Astrocyte of the hippocampus (primary cell): ENCODE measurements at places on chromosomes 1 and 21.
A peak's percentile ranks its signal among the peaks of the same experiment; 100 is the strongest.

GRCh38 chr1:119286587-119287181, 81.9 kb upstream of the HAO2 start:
- DNase-seq: peak; percentile 51

DNA sequence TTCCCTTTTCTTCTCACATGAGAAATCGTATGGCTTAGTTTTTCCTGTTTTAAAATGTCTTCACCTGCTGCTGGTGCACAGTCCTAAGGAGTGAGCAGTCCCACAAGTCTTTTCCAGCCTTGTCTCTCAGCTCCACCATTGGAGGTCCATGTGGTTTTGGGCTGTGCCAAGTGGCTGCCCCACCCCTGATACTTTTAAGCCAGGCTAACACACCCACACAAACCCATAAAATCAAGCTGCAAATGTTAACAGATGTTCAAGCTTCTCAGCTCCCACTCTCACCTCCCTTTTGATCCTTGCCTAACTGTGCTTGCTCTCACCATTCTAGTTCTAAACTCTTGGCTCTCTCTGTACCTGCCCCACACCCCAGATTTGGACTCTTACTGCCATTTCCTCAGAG, 74.5 kb upstream of the COL24A1 start:
- no peak for DNase-seq

GRCh38 chr1:15100121-15100879, 53.2 kb upstream of the TMEM51 start:
- peak; percentile 73 for DNase-seq

DNA sequence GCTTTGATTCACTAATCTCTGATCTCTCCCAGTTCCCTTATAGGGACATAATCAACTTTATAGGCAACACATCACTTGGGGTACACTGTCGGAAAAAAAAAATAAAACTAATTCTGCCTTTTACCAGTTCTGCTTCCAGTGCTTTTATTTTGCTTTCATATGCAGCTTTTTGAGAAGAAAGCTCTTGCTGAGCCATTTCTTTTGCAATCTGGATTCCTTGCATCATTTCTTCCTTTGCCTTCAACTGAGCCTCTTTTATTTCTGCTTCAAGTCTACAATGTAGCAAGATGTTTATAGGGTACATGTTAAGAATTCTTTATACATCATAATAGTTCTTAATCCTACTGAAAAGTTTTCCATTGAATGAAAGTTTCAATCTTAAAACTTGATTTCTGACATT, 30.6 kb downstream of the KIF14 start:
- DNase-seq: no peak

DNA sequence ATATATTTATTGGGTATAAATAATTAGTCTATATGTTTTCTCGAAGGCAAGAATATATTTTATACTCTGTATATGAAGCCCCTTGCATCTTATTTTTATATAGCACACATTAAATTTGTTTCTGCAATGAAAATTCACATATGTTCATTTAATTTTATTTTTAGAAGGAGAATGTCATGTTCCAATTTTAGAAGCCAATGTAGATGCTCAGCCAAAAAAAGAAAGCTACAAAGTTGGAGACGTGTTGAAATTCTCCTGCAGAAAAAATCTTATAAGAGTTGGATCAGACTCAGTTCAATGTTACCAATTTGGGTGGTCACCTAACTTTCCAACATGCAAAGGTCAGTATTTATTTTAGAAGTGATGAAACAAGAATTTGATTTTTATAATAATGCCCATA, 16.6 kb downstream of the CFHR5 start:
- DNase-seq: no peak

- DNase-seq: no peak
These were observed 174.7 kb downstream of the HHIPL2 start for GRCh38 chr1:222373216-222373615.

GRCh38 chr1:118396829-118397495, 211.9 kb upstream of the SPAG17 start:
- no peak for DNase-seq

DNA sequence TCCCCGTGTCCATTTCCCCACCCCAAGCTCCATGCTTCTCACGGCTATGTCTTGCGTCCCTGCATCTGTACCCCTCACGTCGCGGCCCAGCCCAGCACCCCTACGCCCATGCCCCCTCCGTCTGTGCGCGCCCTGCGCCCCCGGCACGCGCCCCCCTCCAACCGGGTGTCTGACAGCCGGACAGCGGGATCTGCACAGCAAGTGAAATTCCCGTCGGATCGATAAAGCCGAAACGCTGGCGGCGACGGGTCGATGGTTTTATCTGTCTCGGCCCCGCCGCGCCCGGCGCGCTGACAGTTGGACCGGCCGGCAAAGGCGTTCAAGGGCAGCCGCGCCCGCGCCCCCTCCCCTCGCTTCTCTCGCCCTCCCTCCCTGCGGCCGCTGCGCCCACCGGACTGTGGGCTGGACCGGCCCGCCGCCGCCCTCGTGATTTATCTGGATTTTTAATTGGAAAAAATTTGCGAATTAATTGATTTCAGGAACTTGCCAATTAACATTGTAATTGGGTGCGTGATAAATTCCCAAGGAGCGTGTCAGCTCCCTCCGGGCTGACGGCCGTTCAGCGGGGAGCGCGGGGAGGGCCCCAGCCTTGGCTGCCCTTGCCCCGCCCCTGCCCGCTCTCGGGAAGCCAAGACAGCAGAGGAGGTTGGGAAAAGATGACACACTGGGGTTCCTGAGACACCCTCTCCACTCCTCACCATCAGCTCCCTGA, 57.1 kb downstream of the TMEM53 start:
- peak; percentile 52 for DNase-seq

DNA sequence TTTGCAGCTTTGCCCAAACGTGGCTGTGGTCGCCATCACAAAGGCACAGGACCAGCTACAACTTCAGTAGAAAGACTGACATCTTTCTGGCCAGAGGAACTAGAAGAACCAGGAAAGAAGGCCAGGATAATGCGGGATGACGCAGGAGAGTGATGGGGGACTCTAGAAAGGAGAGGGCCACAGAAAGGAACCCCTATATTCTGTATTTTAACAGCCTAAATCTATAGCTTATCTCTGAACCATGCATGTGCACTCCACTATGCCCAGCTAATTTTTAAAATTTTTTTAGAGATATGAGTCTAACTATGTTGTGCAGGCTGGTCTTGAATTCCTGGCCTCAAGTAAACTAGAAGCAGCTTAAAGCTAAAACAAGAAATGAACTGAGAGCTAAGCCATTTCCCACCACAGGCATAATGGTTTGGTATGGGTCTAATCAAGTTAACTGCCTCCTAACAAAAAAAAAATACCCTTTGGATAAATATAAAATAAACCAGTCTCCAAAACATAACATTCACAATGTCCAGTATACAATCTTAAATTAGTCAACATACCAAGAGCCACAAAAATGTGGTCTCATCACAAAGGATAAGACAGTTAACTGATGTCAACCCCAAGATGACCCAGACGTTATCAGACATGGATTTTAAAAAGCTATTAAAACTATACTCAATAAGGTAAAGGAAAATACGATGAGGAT, 18.0 kb downstream of the LTN1 start:
- DNase-seq: no peak

GRCh38 chr1:30375156-30375555, 348.2 kb downstream of the MATN1 start:
- DNase-seq: no peak

- DNase-seq: no peak
These were observed 392.7 kb upstream of the LRRC7 start for GRCh38 chr1:69175053-69175452.

- peak; percentile 97 for DNase-seq
These were observed 197.2 kb downstream of the DYRK1A start for GRCh38 chr21:37563641-37564340.

DNA sequence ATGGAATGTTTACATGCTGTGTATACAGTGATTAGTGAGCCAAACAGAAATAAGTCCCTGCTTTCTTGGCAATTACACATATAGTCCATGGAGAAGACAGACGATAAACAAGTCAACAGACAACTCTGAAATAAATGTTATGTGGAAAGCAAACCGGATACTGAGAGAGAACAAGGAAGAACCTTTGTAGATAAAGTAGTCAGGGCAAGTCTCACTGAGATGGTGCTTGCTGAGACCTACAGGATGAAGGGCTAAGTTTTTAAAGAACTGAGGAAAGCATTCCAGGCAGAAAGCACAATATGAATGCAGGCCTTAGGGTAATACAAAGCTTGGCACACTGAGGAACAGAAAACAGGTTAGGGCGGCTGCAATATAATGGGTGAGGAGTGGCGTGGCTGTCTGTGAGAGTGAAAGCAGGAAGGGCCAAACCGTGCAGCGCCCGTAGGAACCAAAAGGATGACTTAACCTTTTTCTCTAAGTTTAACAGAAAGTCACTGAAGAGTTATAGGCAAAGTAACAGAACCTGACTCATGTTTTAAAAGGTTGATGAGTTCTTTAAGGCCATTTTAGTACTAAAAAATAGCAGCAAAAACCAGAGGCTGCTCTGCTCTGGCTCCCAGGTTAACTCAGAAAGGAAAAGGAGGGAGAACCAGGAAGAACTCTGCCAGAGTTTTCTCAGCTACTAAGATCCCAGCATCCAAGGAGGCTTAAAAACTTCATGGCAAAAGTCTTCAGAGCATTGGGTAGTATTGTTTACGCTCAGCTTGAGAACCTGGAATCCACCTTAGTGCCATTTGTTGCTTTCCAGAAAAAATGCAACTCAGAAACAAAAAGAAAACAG, 8.7 kb upstream of the TTF2 start:
- DNase-seq: no peak

DNA sequence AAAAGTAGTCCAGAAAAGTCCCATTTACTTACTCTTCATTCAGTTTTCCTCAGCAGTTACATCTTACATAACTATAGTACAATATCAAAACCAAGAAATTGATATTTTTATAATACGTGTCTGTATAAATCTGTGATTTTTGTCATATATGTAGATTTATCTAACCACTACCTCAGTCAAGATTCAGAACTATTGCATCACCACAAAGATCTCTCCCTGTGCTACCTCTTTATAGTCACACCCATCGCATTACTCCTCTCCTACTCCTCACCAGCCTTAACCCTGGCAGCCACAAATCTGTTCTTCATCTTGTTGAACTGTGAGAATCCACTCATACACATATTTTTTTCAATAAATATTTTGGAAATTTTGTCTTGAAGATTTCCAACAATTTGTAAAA, 72.5 kb downstream of the RALGPS2 start:
- DNase-seq: no peak

DNA sequence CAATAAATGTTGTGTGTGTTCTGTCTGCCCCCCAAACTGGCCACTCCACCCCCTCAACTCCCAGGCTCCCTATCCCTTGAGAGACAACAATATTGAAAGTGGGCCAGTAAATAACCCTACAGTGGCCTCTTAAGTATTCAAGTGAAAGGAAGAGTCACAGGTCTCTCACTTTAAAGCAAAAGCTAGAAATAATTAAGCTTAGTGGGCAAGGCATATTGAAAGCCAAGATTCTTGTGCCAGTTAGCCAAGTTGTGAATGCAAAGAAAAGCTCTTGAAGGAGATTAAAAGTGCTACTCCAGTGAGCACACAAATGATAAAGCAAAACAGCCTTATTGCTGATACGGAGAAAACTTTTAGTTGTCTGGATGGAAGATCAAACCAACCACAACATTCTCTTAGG, 158.4 kb downstream of the GABPA start:
- DNase-seq: no peak

- peak; percentile 68 for DNase-seq
These were observed 36.8 kb upstream of the RUNX3 start for GRCh38 chr1:24966724-24967346.

- DNase-seq: peak; percentile 87
These were observed 63.5 kb upstream of the SSX2IP start for GRCh38 chr1:84753516-84754385.

- DNase-seq: no peak
These were observed 8.5 kb downstream of the VANGL2 start for GRCh38 chr1:160408864-160409263.

- DNase-seq: no peak
These were observed 91.9 kb downstream of the RYR2 start for GRCh38 chr1:237133921-237134320.

- no peak for DNase-seq
These were observed 6.9 kb downstream of the PLPP3 start for GRCh38 chr1:56572334-56573050.

DNA sequence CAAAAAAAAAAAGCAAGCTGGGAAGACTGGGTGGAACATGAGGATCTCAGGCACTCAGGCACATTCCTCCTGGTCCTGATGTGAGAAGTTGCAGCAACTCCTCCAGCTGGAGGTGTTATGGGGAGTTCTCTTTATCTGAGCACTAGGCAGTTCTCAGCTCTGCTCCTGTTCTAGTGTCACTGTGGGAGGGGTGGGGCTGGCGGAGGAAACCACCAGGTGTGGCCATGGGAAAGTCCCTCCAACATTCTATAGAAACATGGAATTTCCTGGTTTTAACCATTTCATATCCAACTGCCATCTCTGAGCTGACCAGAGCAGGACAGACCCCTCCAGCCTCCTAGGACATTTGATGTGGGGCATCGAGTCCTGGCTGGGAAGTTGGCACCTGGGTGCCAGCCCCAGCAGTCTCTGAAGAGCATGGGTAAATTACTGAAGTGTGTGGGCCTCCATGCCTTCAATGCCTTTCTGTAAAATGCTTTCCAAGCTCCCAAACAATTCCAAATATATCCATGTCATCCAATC, 804 bp upstream of the IKBKE start:
- DNase-seq: no peak

GRCh38 chr1:164473544-164473943, 85.4 kb upstream of the PBX1 start:
- no peak for DNase-seq

DNA sequence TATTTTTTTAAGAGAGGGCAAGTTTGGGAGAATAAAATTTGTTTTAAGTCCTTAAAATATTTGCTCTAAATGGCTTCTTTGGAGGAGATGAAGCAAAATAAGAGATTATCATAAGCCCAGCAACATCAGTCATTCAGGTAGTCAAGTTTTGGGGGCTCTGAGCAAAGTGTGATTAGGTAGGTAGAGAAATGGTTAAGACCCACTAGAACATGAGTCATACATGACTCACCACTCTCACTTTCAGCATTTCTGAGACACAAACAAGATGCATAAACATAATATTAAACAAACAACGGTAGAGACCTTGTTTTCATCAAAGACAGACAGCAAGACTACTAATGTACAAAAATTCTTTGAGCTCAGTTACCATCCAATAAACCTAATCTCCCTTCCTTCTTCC, 272.2 kb downstream of the LMO4 start:
- DNase-seq: peak; percentile 46

GRCh38 chr1:220828950-220829586, 42.4 kb downstream of the MTARC1 start:
- no peak for DNase-seq

DNA sequence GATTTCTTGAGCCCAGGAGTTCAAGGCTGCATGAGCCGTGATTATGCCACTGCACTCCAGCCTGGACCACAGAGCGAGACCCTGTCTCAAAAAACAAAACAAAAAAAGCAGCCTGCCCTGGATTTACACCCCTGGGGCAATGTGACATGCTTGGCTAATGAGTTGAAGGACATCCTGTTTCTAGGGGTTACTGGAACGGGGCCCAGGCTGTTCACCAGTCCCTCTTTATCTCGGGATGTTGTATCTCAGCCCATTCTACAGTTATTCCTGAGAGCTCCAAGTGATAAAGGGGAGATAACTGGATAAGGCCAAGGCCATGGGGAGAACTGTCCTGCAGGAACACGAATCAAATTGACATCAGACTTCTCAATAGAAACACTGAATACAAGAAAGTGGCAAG, 21.7 kb upstream of the S100A2 start:
- DNase-seq: no peak
